CD4-positive, alpha-beta memory T cell (primary cell): ENCODE measurements at places on chromosomes 16 and 17. TPM values are rescaled to one million over a fixed set of nuclear protein-coding genes. Genes with fewer than 3 reads are reported as not detected.

- no peak for DNase-seq
Observed at GRCh38 chr16:9429646-9430330, 338.3 kb downstream of the HAPSTR1 start.

- DNase-seq: no peak
Observed at GRCh38 chr16:79318143-79318899, 282.2 kb downstream of the MAF start.

GRCh38 chr16:50267151-50267631 lies 840 bp downstream of the ADCY7 start:
- DNase-seq: no peak

DNA sequence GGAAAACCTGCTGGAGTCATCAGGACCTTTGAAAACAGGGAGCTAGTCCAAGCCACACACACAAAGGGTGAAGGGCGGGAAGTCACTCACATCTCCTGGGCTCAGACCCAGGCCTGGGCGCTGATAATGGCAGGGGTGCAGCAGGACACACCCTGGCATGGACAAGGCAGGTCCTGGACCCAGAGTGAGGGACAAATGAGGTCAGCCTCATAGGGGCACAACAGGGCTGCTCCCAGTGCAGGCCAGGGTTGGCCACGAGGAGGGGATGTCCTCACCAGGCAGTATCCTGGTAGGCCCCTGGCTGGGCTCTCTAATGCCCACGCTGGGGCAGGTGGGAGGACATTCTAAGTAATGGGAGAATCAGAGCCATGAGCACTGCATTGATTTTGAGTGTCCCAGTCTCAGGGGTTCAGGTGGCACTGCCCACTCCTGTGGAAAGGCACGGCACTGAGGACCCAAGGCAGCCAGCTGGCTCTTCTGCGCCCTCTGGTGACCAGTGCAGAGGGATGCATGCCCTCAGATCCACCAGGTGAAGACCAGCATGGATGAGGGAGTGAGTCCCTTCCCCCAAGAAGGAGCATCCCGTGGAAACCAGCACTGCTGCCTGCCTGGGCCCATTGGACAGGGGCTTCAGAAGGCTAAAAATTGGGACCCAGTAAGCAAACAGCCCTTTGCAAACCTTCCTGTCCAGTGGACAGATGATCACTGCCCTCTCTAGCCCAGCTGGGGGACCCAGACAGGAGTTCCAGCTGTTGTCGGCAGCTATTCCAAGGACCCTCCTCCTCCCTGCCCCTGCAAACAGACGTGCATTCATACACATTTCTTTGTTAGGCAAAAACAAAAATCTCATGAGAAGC lies 23.4 kb upstream of the SREBF1 start:
- DNase-seq: peak; percentile 75

DNA sequence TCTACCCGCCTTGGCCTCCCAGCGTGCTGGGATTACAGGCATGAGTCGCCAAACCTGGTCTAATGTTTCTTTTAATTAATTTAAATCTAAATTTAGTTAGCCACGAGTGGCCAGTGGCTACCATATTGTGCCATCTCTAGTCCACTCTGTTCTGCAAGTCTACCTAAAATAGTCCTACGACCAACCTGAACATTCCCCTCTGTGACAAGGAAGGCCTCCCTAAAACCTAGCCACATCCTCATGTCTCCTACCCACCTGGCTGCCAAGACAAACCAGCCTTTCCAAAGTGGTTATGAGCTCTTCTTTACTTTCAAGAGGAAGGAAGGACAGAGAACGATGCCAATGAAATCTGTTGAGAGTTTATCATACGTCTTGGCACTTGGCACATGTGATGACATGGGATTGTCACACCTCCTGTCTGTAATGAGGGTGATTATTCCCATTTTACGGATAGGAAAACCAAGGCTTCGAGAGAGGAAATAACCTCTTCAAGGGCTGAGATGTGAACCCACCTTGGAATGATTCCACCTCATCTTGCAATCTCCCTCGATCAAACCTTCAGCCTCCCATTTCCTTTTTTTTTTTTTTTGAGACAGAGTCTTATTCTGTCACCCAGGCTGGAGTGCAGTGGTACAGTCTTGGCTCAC lies 19.7 kb downstream of the MYH11 start:
- no peak for DNase-seq

DNA sequence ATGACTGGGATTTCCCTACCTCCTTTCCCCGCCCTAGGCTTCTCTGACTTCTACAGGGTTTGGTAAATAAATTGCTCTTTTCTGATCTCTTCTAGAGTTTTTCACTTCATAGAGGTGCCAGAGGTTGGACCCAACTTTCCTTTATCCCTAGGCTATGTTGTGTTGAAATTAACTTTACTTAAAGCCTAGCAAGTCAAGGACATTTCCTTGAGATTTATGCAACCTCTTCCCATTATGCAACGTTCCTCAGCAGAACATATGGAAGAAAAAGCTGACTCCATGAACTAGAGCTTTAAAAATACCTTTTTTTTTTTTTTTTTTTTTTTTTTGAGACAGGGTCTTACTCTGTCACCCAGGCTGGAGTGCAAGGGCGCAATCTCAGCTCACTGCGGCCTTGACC lies 15.5 kb downstream of the MPO start:
- no peak for DNase-seq

- DNase-seq: no peak
Observed at GRCh38 chr16:31243734-31244670, 15.8 kb upstream of the ITGAM start.

DNA sequence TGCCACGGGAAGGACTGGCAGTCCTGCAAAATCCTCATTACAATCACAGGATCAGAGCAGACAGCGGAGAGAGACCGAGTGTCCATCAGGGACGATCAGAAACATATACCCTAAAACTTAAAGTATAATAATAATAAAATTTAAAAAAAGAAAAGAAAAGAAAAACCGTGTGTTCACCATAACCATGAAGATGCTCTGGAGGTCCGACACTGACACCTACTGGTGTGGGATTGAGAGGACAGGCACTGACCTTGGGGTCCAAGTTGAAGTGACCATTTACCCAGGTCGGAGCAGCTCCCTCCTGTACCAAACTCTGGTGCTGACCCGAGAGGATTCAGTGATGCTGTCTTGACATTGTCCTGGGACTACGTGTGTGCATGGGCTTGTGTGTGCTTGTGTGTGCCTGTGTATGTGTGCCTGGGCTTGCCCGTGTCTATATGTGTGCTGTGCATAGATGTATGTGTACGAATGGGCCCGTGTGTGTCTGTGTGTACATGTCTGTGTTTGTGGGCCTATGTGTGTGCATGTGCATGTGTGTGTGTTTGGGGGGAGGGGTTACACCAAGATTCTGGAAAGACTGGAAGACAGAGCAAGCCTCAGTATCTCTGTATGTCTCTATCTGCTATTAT lies 10.0 kb upstream of the CD300LD start:
- DNase-seq: peak; percentile 20

- no peak for DNase-seq
Observed at GRCh38 chr16:83586036-83586435, 221.7 kb upstream of the HSBP1 start.

GRCh38 chr17:64259922-64260321 lies 3.1 kb downstream of the TEX2 start:
- no peak for DNase-seq

- no peak for DNase-seq
Observed at GRCh38 chr16:74720579-74720978, 19.9 kb upstream of the MLKL start.

- no peak for DNase-seq
Observed at GRCh38 chr16:65771707-65772106, 594.8 kb upstream of the CDH5 start.

DNA sequence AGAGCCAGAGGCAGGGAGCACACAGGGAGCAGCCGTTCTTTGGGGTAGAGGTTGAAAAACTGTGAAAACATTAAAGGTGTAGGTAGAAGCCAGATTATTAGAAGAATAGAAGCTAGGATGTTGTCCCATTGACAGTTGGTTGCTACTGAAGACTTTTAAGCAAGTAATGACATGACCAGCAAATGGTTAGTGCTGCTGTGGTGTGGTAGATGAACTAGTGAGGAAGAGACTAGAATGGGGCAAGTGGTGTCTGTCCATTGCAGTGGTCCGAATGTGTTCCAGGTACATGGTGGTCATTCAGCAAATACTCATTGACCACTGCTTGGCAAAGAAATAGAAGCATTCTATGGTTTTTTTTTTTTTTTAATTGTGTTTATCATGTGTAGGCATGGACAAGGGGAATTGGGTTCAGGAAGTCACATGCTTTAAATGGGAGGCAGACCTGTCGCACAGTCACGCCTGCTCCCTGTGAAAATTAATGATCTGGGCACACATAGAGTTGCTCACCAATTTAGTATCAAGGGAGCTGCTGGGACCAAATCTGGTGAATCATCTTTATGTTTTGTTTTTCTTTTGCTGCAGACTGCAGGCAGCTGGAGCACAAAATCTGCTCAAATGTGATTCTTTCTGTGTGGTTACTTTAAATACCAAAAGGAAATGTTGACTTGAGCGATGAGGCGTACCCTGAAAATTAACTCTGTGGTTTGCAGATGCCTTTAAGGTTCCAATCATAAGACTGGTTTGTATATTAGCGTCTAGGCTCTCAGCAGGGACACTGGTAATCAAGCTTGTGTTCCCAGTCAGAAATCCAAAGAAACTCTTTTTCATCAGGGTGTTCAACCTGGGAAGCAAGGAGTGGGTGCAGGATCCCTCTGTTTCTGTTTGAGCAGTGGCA lies 30.7 kb downstream of the YPEL2 start:
- peak; percentile 60 for DNase-seq

DNA sequence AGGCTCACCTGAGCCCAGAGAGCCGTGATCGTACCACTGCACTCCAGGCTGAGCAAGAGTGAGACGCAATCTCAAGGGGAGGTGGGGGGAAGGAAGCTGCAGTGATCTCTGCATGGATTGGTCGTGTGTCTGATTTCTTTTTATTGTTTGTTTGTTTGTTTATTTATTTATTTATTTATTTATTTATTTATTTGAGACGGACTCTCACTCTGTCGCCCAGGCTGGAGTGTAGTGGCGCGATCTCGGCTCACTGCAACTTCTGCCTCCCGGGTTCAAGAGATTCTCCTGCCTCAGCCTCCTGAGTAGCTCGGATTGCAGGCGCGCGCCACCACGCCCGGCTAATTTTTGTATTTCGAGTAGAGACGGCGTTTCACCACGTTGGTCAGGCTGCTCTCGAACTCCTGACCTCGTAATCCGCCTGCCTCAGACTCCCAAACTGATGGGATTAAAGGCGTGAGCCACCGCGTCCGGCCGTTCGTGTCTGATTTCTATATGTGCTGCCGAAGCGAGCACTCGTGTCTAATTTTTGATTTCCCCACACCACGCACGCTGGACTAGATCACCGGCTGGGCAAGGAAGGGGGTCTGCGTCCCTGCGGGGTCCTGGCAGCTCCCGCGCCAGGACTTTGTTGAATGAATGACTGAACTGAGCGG lies 448 bp upstream of the TNFRSF12A start:
- no peak for DNase-seq

DNA sequence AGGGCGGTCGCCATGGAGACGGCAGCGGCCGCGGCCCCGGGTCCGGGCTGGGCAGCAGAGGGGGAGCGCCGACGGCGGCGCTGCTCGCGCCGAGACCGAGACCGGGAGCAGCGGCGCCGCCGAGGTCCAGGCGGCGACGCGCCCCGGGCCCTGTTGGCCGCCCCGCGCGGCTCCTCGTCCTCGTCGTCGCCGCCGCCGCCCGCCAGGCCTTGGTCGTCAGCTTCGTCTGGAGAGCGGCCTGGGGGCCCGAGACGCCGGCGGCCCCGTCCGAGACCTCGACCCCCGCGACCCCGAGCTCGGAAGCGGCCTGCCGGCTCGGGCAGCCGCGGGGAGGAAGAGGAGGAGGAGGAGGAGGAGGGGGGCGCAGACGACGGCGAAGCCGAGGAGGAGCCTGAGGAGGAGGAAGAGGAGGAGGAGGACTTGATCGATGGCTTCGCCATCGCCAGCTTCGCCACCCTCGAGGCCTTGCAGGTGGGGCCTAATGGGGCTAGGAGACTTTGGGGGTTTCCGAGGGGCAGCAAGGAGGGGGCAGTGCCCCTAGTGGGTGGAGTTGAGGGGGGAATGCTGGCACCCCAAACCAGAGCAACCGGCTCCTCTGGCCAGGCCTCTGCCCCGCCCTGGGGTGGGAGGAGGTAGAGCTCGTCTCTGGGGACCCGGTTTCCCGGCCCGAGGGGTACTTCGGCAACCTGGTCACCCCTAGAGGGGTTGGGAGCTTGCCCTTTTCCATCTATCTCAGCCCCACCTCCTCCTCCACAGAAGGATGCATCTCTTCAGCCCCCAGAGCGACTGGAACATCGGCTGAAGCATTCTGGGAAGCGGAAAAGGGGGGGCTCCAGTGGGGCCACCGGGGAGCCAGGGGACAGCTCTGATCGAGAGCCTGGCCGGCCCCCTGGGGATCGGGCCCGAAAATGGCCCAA lies 1.5 kb downstream of the FBRS start:
- peak; percentile 34 for DNase-seq

GRCh38 chr17:46972346-46972745 lies 6.7 kb downstream of the RPRML start:
- DNase-seq: no peak

GRCh38 chr16:81686391-81687130 lies 92.5 kb upstream of the PLCG2 start:
- DNase-seq: no peak

The EFNB3 gene
- total RNA-seq: 0.11 TPM

The KRTAP4-3 gene
- not detected for total RNA-seq

The FAM234A gene
- 41.1 TPM for total RNA-seq

The SLC5A10 gene
- total RNA-seq: not detected

The RPRML gene
- total RNA-seq: not detected

The FMNL1 gene
- 403 TPM for total RNA-seq
